Daoy (cell line): ENCODE measurements at places on chromosomes 7 and 10. TPM values are rescaled to one million over a fixed set of nuclear protein-coding genes. Genes with fewer than 3 reads are reported as not detected.

Gene ODAD2
- total RNA-seq = 1.9 and 2.3 TPM in 2 replicates

Gene AKAP9
- 24.5 and 34.2 TPM in 2 replicates for total RNA-seq

Gene ZP3
- total RNA-seq = 2.0 and 3.8 TPM in 2 replicates

Gene BMPER
- 0.09 and 1.6 TPM in 2 replicates for total RNA-seq

Gene CALML3
- total RNA-seq = not detected in 2 replicates

Gene YAE1
- total RNA-seq = 73.8 and 74.5 TPM in 2 replicates

Gene GPR15LG
- total RNA-seq = not detected in 2 replicates

Gene NKX2-3
- total RNA-seq = 0.17 TPM in 1 of 2 replicates, not detected in the other

Gene VSIR
- total RNA-seq = 1.5 and 1.9 TPM in 2 replicates

DNA sequence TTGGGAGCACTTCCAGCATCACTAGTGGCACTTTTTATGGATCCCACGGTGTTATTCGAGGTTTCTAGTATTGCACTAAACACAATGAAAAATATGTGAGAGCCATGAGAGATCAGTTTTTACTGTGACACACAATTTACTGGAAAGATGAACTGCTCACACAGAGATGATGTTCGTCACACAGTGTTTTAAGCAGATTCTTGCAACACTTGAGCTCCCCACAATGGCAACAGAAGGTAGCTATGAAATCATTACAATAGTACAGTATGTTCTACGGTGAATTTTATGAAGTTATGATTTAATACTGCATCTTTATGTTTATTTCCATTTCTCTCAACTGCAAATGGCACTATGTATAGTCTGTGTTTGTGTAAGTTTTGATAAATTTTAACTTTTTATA lies 27.4 kb upstream of the ENTPD1 start:
- DNase-seq = no peak

DNA sequence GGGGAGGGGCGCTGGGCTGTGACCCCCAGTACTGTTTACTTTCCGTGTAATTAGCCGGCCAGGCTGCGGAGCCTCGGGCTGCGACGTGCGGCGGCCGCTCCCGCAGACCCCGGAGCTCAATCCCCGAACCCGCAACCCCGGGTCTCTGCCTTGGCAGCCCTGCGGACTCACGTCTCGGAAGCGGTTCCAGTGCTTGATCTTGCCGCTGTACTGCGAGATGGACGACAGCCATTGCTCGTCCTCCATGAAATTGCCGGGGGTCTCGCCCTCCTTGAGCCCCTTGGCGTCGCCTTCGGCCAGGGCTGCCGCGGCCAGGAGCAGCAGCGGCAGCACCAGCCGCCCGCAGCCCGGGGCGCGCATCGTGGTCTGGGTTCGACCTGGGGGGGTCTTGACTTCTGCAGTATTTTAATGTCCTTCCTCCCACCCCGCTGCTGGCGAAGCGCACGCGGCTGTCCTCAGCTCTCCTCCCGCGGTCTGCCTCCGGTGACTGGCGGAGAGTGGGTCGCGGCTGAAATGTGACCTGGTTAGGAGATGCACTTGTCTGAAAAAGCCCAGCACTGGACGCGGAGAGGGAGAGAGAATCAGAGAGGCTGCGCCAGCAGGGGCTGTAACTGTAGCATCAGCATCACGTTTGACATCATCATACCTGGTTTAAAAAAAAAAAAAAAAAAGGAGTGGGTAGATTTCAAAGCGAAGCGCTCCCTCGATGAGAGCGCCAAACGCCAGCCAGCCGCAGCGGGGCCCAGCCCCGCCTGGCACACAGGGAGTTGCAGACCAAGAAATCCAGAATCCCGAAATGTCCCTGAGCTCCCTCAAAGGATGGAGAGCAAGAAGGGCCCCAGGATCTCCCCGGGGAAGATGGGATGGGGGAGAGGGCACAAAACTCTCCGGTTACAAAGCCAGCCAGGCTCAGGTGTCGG lies at the start of gene SPOCK2:
TSS of gene SPOCK2 (minus strand) at position 583 of the 920 bp plus-strand sequence. CDS start at position 360, 223 bp downstream.
- no peak for DNase-seq

- DNase-seq = peak; percentile 19
Measured at GRCh38 chr7:79820387-79820786, 314.2 kb upstream of the GNAI1 start.

GRCh38 chr7:80508440-80508839 lies 3.4 kb downstream of the GNAT3 start:
- DNase-seq = no peak

GRCh38 chr7:7563269-7563668 lies 3.4 kb upstream of the MIOS start:
- no peak for DNase-seq

DNA sequence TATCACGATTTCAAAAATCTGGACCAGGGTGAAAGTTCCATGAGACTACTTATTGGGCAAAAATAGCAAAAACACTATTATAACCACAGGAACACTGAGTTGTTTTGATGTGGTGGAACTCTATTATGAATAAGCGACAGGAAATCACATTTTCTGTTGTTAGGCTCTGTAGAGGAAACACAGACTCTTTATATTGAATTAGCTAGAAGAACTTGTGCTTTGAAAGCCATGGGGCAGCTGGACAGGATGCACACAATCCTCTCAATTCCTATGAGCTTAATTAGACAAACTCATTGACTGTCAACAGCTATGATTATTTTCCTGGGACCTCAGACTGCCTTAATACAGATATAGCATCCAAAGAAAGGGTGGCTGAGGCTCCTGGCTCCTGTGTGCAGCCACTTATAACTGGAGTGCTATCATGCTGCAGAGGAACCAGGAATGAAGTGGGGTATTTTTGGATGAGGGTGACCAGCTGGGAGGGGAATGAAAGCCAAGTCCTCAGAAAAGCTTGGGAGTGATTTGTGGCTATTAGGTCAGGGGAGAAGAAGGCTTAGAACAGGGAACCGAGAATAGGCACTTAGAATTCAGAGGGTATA lies 657.3 kb downstream of the TYW1 start:
- no peak for DNase-seq

- DNase-seq = no peak
Measured at GRCh38 chr10:43174969-43175368, 36.7 kb downstream of the CSGALNACT2 start.

- peak; percentile 80 for DNase-seq
Measured at GRCh38 chr7:4612939-4613841, 68.9 kb upstream of the FOXK1 start.

- no peak for DNase-seq
Measured at GRCh38 chr10:35870665-35871310, 228.7 kb upstream of the FZD8 start.

- no peak for DNase-seq
Measured at GRCh38 chr10:72020914-72021809, 57.0 kb downstream of the CHST3 start.

DNA sequence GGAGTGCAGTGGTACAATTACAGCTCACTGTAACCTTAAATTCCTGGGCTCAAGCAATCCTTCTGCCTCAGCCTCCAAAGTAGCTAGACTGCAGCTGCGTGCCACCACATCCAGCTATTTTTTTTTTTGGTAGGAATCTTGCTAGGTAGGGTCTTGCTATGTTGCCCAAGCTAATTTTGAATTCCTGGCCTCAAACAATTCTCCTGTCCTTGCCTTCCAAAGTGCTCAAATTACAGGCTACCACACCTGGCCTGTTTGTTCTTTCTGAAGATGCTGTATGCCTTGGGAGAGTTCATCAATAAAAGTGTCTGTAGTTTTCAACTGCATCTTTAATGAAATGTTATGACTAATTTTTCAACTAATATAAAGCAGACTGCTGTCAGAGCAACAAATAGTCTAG lies 452 bp downstream of the SAMD9 start:
- DNase-seq = peak; percentile 4

DNA sequence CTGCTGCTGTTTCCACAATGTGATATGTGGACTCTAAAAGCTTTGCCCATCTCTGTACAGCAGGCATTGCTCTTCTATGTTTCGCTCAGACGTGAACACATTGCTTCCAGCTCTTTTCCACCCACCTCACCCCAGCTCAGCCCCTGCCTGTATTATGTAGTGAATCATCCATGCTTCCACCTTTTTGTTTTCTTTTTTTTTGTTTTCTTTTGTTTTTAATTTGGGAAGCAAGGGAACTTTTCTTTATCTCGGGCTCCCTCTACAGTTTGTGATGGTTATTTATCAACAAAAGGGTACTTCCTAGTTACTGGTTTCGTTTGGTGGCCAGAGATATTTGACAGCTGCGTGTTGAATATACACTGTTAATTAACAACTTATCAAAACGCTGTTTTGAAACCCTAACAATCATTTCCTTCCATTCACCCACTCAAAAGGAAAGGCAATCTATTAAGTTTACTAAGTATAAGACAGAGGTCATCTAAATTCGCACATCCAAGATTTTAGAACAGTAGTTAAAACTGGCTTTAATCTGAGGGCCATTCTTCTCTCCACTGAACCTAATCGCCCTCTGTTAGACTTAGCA lies 127.9 kb upstream of the STK17A start:
- peak; percentile 69 for DNase-seq

DNA sequence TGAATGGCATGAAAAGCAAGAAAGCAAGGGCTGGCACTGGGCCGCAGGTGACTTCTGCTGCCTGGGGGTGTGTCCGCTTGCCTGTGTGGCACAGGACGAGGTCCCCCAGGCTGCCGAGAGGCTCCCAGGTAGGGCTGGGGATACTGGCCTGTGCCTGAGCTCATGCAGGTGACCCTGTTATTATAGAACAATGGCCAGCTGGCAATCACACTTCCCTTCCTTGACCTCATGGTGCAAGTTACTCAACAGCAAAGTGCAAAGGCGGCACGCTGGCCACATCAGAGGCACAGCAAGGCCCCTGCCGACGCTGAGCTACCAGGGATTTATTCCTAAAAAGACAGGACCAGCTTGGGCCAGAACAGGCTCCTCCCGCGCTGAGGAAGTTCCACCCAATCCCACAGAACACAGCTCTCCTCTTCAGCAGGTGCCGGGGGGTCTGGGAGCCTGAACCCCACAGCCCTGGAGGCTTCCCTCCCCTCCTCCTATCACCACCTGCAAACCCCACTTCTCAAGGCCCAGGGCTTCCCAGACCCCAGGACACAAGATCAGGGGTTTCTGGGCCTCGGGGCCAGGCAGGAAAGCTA lies 1.4 kb upstream of the ADAM8 start:
- DNase-seq = no peak

DNA sequence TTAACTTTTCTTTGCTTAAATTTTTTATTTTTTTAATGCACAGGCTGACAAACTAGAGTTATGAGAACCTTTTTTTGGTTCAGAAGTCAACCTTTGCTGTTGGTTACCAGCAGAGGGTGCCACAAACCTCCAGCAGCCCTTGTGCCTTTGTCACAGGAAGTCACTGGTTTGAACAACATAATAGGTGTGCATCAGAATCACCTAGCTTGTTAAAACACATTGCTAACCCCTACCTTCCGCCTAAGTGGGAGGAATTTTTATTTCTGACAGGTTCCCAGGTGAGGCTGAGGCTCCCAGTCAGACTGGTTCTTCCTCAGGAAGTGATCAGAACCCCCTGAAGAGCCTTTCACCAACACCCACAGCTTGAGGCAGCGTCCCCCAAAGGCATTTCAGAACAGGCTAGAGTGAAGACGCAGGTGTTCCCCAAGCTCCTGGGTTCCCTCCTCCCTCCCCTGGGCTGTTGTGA lies 22.6 kb upstream of the VDAC2 start:
- peak; percentile 51 for DNase-seq

DNA sequence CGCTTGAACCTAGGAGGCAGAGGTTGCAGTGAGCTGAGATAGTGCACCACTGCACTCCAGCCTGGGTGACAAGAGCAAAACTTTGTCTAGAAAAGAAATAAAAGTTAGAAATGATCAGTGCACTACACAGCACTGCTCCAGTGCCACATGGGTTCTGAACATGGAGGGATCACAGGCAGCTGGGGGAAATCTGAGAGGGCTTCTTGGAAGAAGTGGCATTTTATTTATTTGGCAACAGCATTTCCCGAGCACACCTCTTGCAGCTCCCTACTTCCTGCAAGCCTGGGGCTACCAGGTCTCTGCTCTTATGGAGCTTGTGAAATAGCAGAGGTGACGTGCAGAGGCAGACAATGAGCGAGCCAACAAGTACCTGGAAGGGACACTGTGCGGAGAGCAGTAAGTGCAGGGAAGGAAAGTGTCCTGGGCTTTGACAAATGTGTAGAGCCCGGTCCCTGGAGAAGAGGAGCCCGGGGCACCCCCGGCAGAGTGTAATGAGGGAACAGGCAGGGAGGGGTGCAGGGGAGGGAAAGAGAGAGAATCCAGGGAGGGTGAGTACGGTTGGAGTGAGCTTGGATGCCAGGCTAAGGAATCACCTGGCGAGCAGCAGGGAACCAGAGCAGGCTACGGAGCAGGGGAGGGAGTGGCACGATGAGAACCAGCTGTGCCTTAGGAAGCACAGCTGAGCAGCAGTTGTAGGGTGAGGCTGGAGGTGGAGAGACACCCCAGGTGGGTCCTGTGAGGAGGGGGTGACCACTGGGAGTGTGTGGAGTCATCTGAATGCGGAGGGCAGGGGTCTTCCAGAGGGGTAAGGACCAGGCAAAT lies 104.6 kb upstream of the CTBP2 start:
- DNase-seq = no peak

- peak; percentile 30 for DNase-seq
Measured at GRCh38 chr7:18163091-18163490, 135.4 kb upstream of the PRPS1L1 start.

DNA sequence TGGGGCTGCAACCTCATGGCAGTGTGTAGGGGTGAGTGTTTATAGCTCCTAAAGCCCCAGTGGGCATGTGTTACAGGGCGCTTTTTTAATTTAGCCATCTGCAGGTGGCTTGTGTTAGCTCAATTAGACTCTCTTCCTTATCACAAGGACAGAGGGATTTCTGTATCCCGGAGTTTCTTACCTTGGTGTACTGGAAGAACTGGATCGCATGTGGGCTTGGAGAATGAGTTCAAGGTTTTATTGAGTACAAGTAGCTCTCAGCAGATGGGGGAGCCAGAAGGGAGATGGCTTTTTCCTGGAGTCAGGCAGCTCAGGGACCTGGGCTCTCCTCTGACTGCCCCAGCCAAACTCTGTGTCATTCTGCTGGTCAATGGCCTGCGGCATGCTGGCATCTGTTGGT lies 153.5 kb upstream of the C7orf33 start:
- no peak for DNase-seq

DNA sequence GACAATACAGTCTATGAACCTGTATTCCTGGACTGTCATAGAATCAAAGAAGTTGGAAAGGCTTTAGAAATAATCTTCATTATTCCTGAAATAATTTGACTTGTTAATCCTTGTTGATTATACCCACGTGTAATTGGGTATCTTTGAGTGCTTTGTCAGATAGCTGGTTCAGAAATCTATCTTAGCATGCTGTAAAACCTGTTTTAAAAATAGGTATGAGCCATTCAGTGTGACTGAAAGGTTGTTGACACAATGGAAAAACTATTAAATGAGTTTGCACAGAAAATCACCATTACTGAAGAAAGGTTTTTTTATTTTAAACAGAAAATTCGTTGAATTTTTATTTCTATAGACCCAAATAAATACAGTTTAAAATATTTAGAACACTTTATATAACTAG lies 38.7 kb downstream of the PHTF2 start:
- DNase-seq = no peak

DNA sequence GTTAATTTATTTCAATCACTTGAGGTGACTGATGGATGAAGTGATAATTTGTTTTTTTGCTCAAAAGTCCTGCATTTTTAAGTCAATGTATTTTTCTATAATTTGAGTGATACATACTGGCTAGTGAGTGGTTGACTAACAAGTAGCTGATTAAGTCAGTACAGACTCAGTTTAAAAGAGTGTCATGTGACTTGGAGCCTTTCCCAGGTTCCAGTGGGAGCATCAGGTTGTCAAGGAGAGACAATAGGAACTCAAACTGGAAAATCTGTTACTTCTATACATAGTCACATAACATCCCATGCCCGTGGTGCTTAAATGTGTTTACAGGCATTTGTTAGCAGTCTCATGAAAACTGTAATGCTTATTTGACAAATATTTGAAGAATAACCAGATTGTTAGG lies 154.7 kb downstream of the ANK3 start:
- DNase-seq = no peak
